Effector memory CD8-positive, alpha-beta T cell (primary cell): ENCODE measurements at places on chromosomes 5 and 9.

- DNase-seq, result peak; percentile 32
These were observed 21.3 kb upstream of the GBGT1 start for GRCh38 chr9:133184971-133185370.

DNA sequence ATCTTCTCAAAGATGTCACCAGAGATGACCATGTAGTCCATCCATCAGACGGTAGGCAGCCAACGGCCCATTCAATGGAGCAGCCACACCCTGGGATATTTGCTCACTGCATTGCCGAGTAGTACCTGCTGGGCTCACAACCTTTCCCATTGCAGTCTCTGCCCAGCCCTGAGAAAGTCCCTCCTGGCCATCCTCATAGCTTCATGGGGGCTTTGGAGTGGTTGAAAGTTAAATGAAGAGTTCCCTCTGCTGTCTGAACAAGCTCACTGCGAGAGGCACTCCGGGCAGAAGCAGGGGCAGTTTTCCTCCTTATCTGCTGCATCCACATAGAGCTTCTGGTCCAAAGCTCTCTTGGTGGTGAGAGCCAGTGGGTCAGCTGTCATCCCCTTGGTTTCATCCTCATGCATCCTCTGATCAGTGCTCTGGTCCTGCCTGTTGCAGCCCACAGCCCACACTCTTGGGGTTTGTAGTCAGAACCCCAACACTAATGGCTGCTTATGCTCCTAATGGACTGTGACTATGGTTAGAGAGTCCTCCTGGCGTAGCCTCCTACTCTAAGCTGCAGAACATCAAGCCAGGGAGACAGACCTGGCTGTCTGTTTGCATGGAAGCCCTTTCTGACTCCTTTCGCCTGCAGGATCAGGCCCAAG is 23.3 kb downstream of the TNFSF8 start:
- DNase-seq, result peak; percentile 24

DNA sequence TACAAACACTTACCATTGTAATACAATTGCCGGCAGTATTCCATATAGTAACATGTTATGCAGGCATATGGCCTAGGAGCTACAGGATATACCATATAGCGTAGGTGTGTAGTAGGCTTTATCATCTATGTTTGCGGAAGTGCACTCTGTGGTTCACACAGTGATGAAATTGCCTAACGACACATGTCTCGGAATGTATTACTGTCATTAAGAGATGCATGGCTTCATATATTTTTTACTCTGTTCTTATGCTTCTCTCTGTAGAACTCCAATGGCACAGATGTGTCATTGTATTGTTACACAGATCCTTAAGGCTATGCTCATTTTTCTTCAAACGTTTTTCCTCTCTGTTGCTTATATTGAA is 19.2 kb upstream of the ANKRD18A start:
- DNase-seq, result no peak

DNA sequence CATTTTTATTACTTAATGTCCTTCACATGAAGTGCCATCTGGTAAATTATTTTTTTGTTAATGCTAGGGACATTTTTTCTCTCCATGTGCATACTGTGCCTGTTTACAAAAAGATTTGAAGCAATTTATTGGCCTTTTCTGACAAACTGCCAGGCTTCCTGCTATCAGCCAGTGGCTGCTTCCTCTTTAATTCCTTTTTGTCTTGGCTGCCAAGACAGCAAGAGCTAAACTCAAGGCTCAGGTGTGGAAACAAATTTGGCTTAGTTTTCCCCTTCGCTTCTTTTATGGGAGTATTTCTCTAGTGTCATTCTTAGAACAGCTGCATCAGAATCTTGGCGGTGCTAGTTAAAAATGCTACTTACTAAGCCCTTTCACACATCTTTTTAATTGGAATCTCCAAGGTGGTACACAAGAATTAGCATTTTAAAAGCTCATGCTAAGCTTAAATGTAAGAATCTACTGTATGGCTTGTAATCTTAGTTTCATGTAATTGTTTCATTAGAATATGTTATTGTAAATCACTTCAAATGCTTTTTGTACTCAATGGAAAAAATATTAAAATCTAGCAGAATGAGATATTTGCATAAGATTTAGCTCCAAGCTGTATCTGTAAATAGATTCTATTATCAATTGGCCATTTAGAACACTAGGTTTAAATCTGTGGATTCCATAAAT is 134.2 kb upstream of the RASGRF2 start:
- no peak for DNase-seq

DNA sequence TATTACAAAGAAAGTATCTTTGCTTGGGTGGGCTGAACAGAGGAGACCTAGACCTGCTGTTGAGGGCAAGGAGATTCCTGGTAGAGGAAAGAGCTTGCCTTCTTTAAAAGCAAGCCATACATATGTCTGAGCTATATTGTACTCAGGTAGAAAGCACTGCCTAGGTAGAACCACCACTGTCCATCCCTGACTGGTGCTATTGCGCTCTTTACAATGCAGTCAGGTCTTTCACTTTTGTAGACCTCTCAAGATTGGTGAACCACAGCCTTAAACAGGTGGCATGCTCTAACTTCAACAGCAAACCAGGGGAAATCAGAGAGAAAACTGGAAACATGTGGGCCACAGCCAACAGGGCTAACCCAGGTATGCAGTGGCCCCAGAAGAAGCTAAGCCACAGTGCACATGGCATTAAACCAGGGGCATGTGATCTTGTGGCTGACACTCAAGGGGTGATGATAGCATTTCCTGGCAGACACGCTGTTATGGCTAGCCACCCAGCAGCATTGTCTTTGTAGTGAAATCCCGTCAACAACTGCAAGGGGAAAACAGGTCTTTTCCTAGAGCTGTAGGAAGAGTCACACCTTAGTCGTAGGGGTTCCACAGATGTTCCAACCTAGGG is 253.9 kb upstream of the PCSK5 start:
- DNase-seq, result no peak

DNA sequence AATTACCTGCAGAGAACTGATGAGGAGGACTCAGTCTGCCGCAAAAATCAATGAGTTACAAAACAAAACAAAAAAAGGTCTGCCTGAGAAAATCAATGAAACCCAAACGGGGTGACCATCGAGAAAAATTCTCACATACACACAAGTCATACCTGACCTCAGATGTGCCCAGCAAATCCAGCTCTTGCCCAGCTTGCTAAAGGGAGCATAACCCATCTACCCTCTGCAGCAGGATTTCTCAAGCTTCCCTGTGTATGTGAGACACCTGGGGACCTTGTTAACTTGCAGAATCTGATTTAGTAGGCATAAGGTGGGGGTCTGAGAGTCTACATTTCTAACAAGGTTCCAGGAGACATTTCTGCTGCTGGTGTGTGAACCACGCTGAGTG is 126.3 kb downstream of the TLE1 start:
- DNase-seq, result no peak

DNA sequence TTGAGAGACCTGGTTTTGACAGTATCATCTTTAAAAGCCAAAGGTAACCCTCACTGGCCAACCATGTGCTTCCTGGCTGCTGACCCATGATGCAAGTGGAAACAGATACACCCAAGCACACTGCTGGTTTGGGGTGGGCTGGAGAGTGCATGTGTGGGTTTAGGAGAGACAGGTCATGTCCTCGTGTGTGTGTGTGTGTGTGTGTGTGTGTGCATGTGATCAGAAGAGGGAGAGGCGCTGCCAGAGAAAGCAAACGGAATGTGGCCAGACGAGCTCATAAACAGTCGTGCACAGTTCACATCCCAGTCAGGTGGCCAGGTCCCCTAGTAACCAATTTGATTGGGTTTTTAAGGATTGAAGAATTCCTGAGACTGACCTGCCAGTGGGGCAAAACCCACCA is 112.8 kb upstream of the ICE1 start:
- DNase-seq, result no peak

GRCh38 chr9:69674112-69674685 is 2.0 kb upstream of the APBA1 start:
- DNase-seq, result no peak

DNA sequence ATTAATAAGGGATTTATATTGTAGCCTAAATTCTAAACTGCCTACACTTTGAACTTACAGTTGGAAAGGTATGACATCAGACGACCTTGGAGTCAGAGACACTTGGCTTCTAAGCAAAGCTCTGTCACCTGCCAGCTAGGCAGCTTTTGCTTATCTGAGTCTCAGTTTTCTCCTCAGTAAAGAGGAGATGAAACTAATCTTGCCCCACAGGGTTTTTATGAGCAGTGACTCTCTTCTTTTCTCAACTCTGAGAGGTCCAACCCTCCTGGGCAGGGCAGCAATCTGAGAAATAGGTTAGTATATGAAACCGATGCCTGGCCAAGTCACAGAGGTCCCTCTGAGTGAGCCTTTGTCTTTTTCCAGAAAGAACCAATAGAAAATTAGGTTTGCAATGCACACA is 53.9 kb downstream of the WDR36 start:
- no peak for DNase-seq

DNA sequence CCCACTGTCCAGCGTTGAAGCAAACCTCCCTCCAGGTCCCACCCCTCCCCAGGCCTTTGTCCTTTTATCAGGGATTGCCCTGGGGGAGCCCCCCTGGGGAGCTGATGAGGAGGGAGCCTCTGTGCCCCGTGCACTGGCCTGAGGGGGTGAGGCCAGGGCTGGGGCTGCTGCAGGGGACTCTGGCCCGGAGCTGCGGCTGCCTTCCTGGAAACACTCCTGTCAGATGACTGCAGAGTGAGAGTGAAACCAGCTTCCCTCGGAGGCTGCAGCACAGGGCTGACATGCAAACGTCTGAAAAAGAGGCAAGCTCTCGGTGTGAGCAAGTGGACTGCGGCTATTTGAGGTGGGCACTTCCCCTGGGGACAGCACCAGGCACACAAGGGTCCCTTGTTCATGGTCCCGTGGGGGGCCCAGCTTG is 4.6 kb upstream of the TRAF2 start:
- no peak for DNase-seq

DNA sequence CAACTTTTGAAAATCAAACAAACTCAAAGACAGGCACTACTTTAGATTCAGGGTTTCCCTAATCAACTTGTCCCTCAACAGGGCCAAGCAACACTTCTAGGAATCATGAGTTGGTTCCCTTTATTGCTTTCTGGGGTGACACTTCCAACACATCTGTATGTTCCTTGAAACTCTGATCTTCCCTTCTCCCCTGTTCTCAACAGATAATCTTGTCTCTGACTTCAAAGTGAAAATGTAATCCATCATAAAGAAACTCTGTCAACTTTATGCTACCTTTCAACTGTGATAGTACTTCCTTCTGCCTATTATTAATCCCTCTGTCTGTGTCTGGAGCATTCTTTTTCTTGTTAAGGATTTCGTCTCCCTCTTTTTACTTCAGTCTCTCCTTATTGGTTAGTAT is 250.1 kb upstream of the MEF2C start:
- no peak for DNase-seq

- DNase-seq, result no peak
These were observed 31.6 kb downstream of the RETREG1 start for GRCh38 chr5:16585041-16585667.

- DNase-seq, result no peak
These were observed 742.0 kb upstream of the RGMB start for GRCh38 chr5:98031496-98031895.

DNA sequence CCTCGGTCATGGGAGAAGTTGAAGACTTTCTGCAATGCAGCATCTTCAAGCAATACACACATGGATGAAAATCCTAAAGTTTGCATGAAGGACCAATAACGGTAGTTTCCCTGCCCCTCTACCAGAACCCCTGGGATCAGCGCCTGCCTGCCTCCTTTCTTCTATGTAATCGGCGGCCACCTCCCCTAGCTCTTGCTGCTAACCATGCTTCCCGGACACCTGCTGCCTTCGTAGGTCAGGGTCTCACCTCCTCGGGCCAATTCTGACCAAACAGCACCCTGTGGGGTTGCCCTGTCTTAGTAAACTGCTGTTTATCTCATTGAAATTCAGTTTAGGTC is 388 bp upstream of the MED10 start:
- no peak for DNase-seq

DNA sequence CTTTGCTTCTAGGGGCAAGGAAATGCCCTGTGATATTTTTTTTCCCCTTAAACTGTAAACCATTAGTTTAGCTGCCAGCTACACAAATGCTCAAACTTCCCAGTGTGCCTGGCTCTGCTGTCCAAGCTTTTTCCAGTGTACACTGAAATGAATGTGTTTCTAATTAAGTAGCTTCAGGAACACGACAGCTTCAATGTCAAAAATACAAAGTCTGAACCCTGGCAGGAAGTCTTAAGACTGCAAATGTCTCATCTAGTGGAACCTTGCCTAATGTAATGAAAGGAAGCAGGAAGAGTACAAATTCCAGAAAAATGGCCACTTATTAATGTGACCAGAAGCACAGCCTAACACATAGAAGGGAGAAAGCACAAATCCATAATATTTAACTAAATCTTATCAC is 255.2 kb downstream of the CRB2 start:
- DNase-seq, result no peak

DNA sequence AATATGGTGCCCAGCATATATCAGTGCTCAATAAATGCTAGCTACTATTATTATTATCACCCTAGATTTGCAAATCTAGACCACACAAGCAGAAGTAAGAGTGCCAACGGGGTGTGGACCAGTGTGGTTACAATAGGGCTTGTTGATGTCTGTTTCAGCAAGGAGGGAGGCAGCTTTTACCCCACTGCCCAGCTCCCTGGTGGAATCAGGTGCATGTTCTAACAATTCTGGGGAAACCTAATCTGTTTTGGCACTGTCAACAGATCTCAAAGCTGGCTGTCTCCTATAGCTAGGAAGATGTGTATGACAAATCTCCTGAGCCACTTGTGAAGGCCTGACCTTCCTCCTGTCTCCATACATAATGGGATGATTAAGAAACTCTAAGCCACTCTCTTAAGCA is 5.7 kb downstream of the TGFBI start:
- DNase-seq, result no peak

DNA sequence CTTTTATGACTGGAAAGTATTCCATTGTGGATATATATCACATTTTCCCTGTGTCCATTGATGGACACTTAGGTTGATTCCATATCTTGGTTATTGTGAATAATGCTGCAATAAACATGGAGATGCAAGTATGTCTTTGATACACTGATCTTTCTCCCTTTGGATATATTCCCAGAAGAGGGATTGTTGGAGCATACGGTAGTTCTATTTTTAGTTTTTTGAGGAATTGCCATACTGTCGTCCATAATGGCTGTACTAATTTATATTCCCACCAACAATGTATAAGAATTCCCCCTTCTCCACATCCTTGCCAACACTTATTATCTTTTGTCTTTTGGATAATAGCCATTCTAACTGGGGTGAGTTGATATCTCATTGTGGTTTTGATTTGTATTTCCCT is 54.9 kb upstream of the PITX1 start:
- no peak for DNase-seq

GRCh38 chr5:64707191-64707590 is 16.9 kb downstream of the SHISAL2B start:
- no peak for DNase-seq

GRCh38 chr9:10479172-10479571 is 133.6 kb downstream of the PTPRD start:
- DNase-seq, result no peak

GRCh38 chr5:158431369-158432029 is 572.6 kb upstream of the CLINT1 start:
- no peak for DNase-seq

GRCh38 chr5:123874600-123875201 is 362.7 kb downstream of the CSNK1G3 start:
- no peak for DNase-seq
